Glutamatergic neuron (in vitro differentiated cells): ENCODE measurements at places on chromosomes 13 and 19. TPM values are rescaled to one million over a fixed set of nuclear protein-coding genes. Genes with fewer than 3 reads are reported as not detected.

Gene C3
- total RNA-seq: 0.69 TPM

Gene SOX1
- 0.76 TPM for total RNA-seq

Gene IL11
- total RNA-seq: 18.1 TPM

Gene TJP3
- 3.1 TPM for total RNA-seq

DNA sequence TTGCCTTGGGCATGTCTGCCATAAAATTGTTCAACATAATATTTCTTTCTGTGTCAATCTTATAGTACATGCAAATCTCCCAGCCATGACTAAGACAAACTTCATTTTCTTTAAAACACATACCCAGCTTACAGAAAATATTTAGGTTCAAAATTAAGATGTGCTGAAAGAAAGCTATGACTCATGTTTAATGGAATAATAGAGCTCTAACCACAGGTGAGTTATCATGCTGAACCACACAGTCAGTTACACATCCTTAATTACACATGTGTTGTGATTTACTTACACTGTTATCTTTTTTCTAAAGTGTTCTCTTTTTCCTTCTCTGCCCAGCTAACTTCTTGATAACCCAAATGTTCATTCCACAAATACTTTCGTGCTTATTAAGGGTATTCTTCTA, 1831.2 kb downstream of the OLFM4 start:
- no peaks in the 10 kb centered on the region for H3K4me1 ChIP-seq
- H3K36me3 ChIP-seq: no peaks in the 10 kb centered on the region
- H3K4me3 ChIP-seq: no peak overlapping the region
- H3K27ac ChIP-seq: no peak overlapping the region
- no peak for DNase-seq

DNA sequence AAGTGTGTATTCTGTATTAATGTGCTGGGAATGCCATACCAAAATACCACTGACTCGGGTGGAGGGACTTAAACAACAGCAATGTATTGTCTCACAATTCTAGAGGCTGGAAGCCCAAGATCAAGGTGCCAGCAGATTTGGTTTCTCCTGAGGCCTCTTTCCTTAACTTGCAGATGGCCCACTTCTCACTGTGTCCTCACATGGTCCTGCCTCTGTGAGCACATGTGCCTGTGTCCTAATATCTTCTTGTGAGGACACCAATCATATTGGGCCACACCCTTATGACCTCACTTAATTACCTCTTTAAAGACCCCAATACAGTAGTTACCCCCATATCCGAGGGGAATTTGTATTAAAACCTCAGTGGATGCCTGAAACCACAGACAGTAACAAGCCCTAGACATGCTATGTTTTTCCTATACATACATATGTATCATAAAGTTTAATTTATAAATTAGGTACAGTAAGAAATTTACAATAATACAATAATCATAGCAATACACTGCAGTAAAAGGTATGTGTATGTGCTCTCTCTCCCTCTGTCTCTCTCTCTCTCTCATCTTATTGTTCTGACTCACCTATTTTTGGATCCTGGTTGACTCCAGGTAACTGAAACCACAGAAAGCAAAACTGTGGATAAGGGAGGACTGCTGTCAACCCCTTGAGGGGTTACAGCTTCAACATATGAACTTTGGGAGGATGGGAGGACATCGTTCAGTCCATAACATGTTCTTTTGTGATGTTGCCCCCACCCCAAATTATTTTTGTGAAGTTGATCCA, 174.3 kb downstream of the IRS2 start:
- H3K4me1 ChIP-seq: no peaks in the 10 kb centered on the region
- H3K4me3 ChIP-seq: no peak overlapping the region
- DNase-seq: no peak
- H3K36me3 ChIP-seq: no peaks in the 10 kb centered on the region
- no peaks in the 10 kb centered on the region for H3K27me3 ChIP-seq

DNA sequence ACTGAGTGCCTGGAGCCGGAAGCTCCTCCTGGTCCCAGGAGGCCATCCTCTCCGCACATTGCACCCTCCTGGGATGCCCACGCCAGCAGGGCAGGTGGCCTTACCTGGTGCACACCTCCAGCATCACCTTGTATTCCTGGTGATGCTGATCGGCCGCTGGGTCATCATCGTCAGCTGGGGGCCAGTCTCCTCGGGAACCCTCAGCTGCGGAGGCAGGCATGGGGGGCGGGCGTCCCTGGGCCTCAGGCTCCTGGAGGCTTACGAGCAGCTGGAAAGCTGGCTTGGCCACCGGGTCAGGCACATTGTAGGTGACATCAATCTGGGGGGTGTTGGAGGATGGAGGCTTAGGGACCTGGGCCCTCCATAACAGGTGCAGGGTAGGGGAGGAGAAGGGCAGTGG, 13.7 kb downstream of the F2RL3 start:
- H3K36me3 ChIP-seq: no peaks in the 10 kb centered on the region
- H3K4me1 ChIP-seq: no peaks in the 10 kb centered on the region
- H3K27ac ChIP-seq: no peak overlapping the region
- peaks cover 5% of the 10 kb centered on the region for H3K27me3 ChIP-seq
- H3K4me3 ChIP-seq: no peak overlapping the region

DNA sequence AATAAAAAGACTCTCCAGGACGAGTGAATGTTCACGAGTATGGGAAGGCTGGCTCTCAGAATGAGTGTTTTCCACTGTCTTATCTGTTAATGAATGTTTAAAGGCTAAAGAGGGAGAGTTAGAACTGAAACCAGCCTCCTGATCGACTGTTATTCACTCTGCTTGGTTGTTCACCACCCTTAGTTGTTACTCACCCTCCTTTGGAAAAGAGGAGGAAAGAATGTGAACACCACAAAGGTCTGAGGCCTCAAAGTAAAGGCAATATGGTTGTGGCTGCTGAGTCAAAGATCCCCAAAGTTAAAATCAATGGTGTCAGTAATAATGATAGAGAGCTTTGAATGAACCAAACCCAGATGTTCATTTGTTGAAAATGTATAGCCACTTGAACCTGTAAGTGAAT, 1793.2 kb upstream of the PCDH20 start:
- no peak overlapping the region for H3K4me3 ChIP-seq
- no peaks in the 10 kb centered on the region for H3K27me3 ChIP-seq
- no peak for DNase-seq

DNA sequence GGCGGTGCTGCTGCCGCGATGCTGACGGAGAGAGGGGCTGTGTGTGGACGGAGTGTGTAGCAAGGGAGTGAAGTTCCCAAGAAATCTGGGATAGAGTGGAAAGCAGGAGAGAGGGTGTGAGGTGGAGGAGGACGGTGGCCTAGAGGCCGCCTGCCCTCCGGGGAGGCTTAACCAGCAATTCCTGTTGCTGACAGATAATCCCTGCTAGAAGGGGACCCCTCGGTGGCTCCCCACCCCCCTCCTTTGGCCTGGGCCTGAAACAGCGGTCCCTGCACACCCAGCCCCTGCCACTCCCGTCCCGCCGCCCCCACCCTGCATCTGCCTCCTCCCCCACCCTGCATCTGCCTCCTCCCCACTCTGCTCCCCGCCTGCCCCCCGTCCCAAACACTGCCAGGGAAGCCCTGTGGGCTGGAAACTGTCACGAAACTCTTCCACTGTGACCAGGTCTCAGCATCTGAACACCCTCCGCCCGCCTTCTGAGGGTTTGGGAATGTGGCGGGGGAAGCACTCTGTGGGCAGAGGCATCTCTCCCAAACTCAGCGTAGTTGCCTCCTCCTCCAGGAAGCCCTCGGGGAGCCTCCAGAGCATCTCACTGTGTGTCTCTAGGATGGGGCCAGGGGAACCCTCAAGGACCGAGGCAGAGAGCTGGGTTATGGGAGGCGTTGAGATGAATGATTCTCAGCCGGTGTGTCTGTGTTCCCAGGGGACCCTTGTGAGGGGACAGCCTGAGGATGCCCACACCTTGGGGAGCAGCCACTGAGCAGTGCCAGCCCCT, 17.1 kb upstream of the MATK start:
- H3K4me3 ChIP-seq: no peak overlapping the region
- peaks cover 4% of the 10 kb centered on the region for H3K36me3 ChIP-seq
- peaks cover 6% of the 10 kb centered on the region for H3K27me3 ChIP-seq
- no peak overlapping the region for H3K27ac ChIP-seq

GRCh38 chr19:31355665-31356289, 6.5 kb upstream of the TSHZ3 start:
- H3K36me3 ChIP-seq: no peaks in the 10 kb centered on the region
- peaks cover 12% of the 10 kb centered on the region for H3K4me1 ChIP-seq
- no peak overlapping the region for H3K27ac ChIP-seq
- DNase-seq: no peak
- peak overlapping the region; percentile 34 for H3K4me3 ChIP-seq

DNA sequence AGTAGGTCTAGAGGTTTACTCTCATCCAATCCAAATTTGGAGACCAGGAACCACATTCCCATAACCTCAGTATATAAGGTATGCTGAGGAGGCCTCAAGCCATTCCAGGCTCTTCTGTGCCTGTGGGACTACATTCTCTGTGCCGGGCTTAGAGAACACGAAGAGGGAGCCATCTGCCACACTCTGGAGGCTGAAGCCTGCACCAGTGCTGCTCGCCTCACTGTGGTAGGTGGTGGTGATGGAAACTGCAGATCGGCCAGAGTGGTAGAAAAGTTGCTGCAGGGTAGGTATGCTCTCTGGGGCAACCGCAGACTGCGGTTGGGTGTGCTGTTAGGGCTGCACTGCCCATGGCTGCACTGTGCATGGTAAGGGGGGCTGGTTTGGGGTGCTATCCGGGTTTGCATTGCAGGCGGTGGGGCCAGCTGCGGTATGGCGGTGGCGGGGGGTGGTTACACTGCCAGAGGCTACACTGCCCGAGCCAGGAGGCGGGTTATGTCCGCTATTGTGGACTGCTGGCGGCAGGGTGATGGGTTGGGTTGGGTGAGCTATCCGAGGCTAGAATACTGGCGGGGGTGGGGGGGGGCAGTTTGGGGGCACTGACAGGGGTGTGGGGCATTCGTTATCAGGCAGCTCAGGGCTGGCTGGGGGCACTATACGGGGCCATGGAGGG, 145.0 kb downstream of the TNFRSF19 start:
- no peak overlapping the region for H3K4me3 ChIP-seq
- peaks cover 5% of the 10 kb centered on the region for H3K27me3 ChIP-seq
- H3K36me3 ChIP-seq: peaks cover 12% of the 10 kb centered on the region
- H3K27ac ChIP-seq: peak overlapping the region; percentile 75
- H3K4me1 ChIP-seq: peaks cover 8% of the 10 kb centered on the region

DNA sequence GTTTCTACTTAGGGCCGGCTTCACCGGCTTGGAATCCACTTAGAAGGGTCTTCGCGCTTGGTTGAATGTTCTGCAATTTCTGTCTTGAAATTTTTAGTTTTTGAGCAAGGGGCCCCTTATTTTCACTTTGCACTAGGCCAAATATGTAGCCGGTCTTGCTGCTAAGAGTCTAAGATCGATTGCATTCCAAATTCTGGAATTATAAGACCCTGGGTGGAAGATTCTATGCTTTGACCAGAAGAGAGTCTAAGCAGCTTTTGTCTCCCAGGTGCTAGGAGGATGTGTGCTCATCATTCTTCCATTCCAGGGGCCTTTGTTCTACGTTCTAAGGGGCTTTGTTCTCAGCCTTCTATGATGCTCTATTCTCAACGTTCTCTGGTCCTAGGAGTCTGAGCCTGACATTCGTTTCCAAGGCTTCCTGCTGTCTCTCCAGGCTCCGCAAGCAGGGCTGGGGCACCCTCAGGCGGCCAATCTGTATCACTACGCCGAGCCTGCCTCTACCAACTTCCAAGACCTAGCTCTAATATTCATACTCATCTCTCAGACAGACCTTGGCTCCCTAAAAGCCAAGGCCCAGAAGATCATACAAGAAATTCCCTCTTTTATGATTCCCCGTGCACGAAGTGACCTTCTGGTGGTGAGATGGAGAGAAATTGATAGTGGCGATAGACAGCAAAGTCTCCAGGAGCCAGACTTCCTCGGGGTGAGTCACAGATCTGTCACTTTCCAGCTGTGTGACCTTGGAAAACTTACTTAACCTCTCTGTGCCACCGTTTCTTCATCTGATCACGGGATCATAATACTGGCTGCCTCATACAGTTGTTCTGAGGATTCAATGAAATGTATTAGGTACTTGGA, 982 bp upstream of the DACT3 start:
- DNase-seq: peak; percentile 86
- H3K27me3 ChIP-seq: no peaks in the 10 kb centered on the region
- no peaks in the 10 kb centered on the region for H3K36me3 ChIP-seq
